ENCODE measurements at places on chromosomes 12 and 14.

- DNase-seq, result no peak
Observed at GRCh38 chr12:92796650-92797049, 93.9 kb downstream of the PLEKHG7 start.

GRCh38 chr12:31584782-31585181, 6.2 kb downstream of the DENND5B start:
- no peak for DNase-seq

DNA sequence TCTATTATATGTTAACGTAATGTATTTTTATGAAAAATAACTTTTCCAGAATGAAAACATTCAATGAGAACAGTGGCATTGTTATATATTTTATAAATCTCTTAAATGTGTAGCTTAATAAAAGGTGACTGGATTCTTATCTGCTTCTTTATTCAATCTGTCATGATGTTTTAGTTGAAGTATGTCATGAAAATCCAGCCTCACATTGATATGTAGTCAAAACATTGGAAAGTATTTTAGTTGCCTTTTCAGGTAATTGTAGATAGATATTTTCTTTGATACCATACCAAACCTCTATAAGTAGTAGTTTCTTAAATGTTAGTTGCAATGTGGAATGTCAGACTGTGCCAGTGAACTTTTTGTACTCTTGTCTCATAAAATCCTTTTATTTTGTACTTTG, 41.3 kb upstream of the MSRB3 start:
- no peak for DNase-seq

GRCh38 chr14:72982146-72982708, 44.7 kb downstream of the ZFYVE1 start:
- no peak for DNase-seq

GRCh38 chr12:3882406-3882805, 9.2 kb upstream of the PARP11 start:
- DNase-seq, result no peak

- no peak for DNase-seq
Observed at GRCh38 chr12:80625051-80625450, 82.4 kb upstream of the MYF6 start.

GRCh38 chr14:85595981-85596380, 66.0 kb downstream of the FLRT2 start:
- no peak for DNase-seq

DNA sequence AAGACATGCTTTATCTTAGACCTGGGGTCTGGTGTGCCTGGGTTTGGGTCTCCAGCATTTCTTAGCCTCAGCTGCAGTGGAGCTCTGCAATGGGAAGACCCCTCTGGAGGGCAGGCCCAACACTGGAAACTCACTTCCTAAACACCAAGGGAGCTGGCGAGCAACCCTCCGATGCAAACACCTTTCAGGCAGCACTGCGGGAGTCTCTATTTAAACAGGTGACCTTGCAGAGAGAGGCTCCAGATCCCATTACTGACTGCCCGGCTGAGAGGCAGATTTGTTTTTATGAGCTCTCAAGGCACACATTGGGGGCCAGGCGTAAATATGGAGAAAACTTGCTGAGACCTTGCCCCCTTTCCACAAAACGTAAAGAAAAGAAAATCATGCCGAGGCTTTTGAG, 195.5 kb downstream of the PAX9 start:
- peak; percentile 57 for DNase-seq

GRCh38 chr14:23008831-23009230, 1.1 kb downstream of the C14orf93 start:
- DNase-seq, result peak; percentile 48

GRCh38 chr12:117486840-117487659, 125.6 kb upstream of the NOS1 start:
- no peak for DNase-seq

DNA sequence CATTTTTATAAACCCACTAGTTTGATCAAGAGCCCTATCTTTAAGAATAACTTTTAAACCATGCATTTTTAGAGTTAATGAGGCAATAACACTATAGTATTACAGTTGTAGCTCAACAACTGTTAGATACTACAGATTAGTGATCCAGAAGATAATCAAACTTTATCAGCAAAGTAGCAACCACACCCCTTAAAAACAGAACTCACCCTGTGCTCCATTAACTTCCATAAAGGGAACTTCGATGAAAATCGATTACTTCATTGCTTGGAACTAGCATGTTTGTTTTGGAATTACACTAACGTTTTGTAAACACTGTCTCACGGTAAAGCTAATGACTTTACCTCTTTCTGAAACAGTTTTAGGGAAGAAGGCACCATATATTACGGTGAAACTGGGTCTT, 1.4 kb downstream of the SGPP1 start:
- no peak for DNase-seq

GRCh38 chr12:82040987-82041743, 282.0 kb upstream of the PPFIA2 start:
- DNase-seq, result no peak

- DNase-seq, result no peak
Observed at GRCh38 chr12:96495841-96496545, 6.6 kb downstream of the CFAP54 start.

DNA sequence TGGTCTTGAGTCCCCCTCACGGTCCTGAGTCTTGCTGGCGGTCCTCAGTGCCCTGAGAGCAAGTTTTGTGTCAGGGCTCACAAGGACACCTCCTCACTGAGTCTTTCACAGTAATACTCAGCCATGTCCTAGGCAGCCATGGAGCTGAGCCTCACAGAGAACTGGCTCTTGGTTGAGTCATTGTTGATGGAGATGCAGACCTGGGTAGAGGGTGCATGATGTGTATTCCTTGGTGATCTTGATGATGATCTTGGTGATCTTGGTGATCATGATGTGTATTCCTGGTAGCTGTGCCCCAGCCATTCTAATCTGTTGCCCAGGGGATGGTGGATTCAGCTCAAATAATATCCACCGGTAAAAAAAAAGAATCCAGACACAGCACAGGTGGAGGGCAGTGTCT, 495.4 kb downstream of the TMEM121 start:
- no peak for DNase-seq

DNA sequence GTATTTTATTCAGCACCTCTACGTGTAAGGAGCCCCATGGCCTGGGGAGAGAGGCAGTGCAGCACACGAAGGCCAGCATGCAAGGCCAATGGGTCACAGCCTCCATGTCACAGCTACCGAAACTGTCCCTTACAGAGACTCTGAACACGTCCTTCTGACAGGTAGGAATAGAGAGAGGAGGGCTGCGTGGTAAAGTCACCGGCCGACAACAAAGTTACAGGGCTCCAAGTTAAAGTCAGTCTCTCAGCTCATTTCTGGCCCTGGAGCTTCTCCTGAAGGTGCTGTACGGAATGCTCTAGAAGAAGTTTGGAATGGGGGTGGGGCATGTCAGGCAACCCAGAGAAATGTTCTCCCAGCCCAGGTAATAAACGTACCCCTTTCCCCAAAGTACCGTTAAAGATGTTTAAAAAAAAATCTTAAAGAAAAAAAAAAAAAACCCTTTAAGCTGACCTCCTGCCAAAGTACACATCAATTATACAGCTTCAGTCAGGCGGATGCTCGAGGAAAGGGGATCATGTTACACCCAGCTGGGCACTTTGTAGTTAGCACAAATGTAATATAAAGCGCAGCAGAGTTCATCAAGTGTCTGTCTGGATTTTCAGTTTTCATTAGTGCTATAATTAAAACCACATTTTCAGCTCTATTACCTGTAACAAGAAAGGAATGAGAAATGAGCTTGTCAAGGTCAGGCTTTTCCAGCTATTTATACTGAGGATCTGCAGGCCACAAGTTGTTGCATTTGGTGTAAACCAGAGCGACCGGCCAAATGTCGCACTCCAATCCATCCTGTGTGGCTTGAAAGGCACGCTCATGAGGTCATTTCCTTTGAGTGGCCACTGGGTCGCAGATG, 53.3 kb upstream of the CDKN3 start:
- DNase-seq, result peak; percentile 55

GRCh38 chr12:14776236-14776961, 26.9 kb downstream of the WBP11 start:
- DNase-seq, result no peak

GRCh38 chr14:36988989-36989388, 183.4 kb downstream of the SLC25A21 start:
- no peak for DNase-seq

Measured in NCI-H2081 treated with DMSO at 0.1 percent for 48 hours (cell line).